Eye (tissue), 1 donor: ENCODE measurements at places on chromosomes 12 and 14.

- no peak for DNase-seq
These were observed 63.8 kb upstream of the RERGL start for GRCh38 chr12:18153826-18154225.

GRCh38 chr12:25997201-25997963, 38.9 kb downstream of the RASSF8 start:
- DNase-seq = peak; percentile 77

- no peak for DNase-seq
These were observed 473.5 kb downstream of the PRKD1 start for GRCh38 chr14:29454026-29454693.

DNA sequence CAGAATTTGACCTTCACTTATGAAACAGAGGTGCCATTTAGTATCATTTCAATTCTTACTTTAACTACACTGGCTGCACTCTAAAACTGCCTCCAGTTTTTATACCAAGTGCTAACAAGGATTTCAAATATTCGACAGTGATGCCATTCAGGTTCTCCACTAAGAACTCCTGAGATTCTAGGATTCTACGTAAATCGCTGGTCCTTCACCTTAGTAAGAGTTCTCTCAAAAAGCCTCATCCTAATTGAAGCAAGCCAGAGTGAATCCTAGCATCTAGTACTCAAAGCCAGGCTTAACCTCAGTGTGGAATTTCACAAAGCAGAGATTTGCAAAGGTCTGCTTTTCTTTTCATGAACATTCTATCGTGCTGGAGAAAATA, 3.5 kb downstream of the SLC38A2 start:
- DNase-seq = no peak

GRCh38 chr12:64756376-64756775, 2.8 kb downstream of the GNS start:
- no peak for DNase-seq

DNA sequence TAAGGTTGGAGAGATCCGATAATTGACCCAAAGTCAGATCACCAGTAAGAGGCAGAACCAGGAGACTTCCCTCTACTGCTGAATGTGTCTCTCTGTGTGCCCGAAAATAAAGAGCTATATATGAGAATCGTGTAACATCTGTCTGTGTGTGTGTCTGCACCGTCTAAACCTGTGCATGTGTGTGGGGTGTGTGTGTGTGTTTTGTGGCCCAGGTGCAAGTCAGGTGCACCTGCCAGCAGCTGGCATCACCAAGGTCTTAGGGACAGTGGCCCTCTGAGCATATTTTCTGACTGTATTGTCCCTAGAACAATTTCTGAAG, 24.7 kb upstream of the KRT78 start:
- DNase-seq = no peak

GRCh38 chr14:94397289-94398181, 9.1 kb upstream of the SERPINA1 start:
- DNase-seq = no peak

DNA sequence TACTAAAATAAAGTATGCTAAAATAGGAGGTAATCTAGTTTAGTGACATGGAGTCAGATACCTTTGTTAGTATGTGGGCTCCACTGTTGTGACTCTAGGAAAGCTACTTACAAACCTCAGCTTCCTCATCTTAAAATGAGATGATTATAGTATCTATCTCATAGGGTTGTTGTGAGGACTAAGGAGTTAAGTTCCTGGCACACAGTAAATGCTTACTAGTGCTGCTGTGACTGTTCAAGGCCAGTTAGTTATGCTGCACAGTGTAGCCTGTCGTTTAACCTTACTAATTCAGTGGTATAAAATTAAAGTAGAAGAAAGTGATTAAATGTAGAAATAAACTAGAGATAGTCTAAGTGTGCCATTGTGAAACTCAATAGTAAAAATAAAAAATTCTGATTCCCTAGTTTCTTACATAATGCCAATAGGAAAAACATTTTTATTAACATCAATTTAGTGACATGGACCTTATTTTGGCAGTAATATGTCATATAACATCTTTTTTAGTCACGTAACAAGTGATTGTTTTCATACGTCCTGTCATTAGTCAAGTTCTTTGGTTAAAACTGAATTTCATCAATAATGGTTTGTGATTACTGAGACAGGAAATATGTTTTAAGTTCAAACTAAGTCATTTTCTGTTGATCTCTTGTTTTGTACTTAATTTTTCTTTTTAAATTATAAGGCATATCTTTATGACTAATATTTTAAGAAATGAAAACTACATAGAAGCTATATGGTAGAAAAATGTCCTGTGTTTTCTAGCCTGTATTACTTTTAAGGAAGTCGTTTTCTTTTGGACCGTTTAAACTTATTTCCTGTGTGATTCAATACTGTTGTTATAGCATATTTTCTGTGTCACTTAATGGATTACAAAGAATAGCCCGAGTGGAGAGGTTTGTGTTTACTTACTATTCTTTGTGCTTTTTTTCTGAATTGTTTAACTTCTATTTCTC, 74.0 kb downstream of the PCNX1 start:
- DNase-seq = no peak

GRCh38 chr12:78792052-78792698, 72.4 kb upstream of the SYT1 start:
- DNase-seq = peak; percentile 26

DNA sequence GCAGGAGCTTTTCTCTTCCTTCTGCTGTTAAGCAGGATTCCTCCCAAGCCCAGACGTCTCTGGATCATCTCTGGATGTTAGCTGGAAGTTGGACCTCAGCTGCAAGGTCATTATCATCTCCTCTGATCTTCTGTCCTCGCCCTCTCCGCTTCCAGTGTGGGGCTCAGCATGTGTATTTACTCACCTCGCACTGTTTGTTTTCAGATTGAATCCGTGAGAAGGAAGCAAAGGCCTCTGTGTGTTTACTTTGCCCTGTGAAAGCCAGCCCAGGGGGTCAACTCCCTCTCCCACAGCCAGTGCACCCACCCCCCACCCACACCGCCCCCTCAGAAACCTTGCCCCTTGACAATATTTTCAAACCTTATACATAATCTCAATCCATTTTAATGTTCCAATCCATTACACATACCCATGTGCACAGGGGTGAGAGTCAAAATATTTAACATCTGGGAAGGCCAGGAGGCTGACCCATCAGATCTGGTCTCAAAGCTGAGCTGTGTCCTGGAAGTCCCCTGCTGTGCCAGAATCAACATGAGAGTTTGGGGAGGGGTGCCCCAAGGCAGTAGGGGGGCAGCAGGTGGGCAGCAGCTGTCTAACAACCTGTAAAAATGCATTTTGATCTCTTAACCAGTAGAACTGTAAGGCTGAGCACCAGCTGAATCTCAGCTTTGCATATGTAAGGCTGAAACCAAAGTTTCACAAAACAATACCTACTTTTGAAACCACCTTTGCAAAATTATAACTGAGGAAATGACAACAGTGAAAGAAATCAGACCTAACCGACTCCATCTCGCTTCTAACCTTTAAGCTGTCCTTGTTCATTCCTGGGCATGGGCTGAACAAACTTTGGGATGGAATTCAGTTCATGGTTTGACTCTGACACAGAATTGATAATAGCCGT, 157.9 kb downstream of the ZNF664 start:
- no peak for DNase-seq

- DNase-seq = no peak
These were observed 1.5 kb upstream of the WNT10B start for GRCh38 chr12:48972952-48973483.

- DNase-seq = no peak
These were observed 44.2 kb downstream of the LGMN start for GRCh38 chr14:92704036-92704804.

GRCh38 chr14:63899953-63900352, 47.1 kb downstream of the SYNE2 start:
- no peak for DNase-seq

DNA sequence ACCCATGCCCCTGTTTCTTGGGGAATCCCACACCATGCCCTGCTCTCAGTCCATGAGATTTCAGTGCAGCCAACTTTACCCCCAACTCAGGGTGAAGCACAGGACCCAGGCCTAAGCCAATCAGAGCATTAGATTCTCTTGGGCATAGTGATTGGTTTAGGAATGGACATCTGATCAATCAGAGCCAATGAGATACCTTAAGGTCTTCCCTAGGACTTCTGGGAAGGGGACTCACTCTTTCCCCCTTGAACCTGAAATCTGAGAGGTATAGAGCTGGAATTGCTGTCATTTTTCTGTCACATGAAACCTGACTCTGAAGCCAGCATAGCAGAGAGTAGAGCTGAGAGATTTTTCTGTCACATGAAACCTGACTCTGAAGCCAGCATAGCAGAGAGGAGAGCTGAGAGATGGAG, 127.1 kb downstream of the ZFP36L1 start:
- DNase-seq = peak; percentile 44

- no peak for DNase-seq
These were observed 41.5 kb upstream of the ANKS1B start for GRCh38 chr12:100026241-100026640.
